GM10248 (cell line): ENCODE measurements at places on chromosomes 3 and 15.

- no peak for DNase-seq
Measured at GRCh38 chr15:77032052-77032646, 37.2 kb downstream of the PSTPIP1 start.

DNA sequence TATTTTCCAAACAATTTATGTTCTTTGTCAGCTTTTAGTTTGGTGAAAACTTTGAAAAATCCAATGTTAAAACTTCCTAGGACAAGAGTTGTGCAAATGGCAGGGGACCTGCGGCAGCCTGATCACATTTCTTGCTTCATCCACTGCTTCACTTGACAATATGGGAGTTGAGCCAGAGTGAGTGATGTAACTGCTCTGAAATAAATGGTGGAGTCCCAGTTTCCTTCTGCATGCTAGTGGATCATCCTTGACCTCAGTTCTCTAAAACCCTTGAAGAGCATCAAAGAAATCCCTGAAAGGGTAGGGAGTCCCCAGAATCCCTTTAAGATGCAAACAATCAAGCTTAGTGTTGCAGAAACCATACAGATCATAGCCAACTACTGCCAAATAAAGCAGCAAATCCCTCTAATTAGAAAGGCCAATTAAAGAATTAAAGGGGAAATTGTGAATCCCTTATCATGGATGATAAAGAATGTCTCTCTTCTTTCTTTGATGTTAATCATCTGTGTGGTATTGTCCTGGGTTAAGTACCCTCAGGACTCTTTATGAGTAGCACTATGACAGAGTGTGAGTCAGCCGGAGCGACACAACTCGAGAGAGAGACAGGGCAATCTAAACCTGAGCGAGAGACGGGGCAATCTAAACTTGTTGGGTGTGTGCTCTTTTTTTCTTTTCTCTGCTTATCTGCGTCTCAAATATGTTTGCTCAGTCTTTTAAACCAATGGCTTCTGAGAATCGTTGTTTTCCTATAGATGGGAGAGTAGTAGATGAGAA lies 41.8 kb upstream of the GAP43 start:
- no peak for DNase-seq

DNA sequence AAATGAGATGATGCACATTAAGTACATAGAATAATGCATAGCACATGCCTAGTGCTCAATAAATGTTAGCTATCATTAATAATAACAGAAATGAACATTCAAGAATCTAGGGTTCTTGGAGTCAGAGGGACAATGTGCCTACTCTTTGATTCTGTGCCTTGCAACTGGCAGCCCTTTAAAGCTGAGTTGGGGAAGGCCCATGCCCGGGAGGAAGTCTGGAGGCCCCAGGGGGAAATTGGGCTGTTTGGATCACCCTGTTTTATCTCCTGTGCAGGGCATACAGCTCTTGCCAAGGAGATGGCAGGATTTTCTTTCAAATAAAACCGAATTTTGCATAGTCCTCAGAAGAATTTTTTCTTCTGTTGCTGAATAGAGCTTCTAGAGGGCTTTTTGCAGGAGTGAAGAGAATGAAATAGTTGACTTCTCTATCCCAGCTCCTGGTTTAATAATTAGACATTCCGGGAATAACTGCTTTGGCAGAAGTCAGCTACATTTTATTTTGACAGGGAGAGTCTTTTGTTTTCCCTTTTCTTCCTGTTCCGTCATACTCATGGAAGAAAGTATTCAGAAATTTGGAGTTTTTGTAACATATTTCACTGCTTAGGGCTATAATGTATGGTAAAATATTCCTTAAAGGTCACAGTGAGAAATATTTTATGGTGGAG lies 18.0 kb upstream of the KCNAB1 start:
- no peak for DNase-seq

DNA sequence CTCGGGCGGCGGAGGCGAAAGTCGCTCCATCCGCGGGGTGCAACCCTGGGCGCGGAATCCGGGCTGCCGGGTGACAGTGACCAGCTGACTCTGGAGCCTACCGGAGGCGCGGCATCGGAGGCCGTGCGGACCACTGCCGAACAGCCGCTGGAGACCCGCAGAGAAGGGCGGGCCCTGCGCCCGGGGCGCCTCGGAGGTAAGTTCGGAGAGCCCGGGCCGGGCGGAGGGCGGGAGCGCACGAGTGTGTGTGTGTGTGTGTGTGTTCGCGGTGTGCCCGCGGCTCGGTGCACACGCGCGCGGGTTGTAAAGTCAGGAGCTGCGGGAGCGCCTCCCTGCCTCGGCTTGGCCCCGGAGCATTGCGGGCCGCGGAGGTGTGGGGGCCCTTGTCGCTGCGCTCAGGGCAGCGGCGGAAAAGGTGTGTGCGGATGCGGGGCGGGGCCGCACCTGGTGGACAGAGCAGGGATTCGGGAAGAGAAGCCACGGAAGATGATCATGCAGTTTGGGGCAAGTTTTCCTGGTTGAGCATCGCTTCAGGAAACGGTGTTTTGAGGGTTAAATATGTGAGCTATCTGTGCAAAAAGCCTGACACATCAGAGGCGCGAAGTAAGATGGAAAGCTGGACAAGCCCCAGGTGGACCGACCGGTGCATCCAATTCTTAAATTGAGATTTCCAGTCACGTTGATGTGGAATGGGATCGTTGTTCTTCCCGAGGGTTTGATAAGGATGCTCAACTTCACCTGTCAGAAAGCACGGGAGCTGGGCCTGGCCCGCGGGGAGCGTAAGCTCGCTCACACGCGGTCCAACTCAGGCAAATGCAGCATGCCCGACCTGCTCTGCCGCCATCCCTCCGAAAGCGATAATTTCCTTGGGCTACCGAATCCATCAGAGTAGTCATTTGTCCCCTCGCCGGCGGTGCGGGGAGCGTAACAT lies 474 bp downstream of the MINAR1 start:
- DNase-seq, result no peak

DNA sequence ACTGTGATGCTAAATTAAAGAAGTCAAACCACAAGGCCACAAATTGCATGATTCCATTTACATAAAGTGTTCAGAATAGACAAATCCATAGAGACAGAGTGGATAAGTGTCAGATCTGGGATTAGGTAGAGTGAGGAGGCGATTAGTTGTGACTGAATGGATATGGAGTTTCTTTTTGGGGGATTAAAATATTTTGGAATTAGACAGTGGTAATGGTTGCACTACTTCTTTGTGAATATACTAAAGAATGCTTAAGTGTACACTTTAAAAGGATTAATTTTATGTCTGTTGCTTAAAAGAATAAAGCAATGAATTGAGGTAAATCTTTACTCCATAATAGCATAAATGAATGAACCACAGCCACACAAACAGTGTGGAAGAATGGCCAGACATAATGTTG lies 175.5 kb upstream of the CADM2 start:
- DNase-seq, result no peak

DNA sequence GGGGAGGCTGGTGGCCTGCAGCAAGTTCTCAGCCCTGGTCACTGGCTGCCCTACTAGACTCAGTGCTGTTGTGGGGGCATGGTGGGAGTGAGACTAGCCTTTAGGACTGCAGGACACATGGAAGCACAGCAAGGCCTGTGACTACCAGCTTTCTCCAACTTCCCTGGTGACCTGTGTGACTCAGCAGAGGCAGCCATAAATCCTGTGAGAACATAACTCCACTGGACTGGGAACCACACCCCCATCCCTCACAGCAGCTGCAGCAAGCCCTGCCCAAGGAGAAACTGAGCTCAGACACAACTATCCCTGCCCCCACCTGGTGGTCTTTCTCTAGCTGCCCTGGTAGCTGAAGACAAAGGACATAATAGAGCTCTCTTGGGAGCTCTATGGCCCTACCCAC lies 111.3 kb downstream of the DCLK3 start:
- DNase-seq, result no peak

DNA sequence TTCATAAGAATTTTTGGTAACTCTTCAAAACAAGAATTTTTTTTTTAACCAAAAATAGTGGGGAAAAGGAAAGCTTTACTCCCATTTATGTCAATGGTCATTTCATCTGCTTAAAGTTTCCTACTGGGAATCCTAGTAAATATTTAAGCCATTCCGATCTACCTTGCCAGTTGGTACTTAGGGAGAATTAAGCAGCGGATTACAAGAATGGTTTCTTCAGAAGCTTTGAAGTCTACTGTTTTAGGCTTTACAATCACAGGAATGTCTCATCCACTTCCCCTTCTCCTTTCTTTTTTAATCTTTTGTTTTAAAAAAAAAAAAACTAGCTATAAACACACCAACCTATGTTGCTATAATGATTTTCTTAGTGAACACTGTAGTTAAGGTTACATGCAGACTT lies 341.4 kb upstream of the ATP11B start:
- no peak for DNase-seq

GRCh38 chr3:186315581-186316354 lies 46.3 kb downstream of the DGKG start:
- no peak for DNase-seq

- no peak for DNase-seq
Measured at GRCh38 chr3:131812433-131812832, 222.4 kb downstream of the CPNE4 start.

DNA sequence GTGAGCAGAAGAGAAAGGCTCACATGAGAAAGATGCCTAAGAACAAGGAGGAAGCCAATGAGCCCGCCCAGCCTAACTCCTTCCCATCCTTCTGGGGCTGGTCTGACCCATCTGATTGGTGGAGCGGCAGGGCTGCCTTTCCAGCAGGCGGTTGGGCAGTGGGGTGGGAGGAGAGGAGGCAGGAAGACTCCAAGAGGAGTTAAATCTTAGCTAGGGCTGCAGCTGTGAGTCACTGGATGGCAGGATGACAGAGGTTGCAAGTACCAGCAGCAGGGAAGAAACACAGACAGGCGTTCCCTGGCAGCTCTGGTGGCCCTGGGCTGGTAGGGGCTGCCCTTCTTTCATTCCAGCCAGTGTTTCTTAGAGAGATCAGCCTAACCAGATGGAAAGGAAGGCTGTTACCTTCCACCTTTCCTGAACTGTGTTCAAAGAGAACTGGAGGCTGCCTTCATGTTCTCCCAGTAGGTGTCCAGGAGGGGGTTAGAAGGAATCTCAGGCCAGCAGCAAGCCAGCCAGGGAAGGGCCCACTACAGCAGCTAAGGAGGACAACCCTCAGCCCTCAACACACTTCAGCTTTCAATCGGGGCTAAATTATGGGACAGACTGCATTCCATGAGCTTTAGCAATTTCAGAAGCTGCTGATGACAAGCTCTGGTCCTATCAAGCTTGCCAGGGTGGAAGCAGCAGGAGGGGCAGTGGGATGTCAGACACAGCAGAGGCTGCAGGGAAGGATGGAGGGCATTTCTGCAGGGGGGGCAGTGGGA lies 50.3 kb downstream of the CHSY1 start:
- no peak for DNase-seq

GRCh38 chr3:141218162-141218835 lies 13.3 kb upstream of the PXYLP1 start:
- no peak for DNase-seq

DNA sequence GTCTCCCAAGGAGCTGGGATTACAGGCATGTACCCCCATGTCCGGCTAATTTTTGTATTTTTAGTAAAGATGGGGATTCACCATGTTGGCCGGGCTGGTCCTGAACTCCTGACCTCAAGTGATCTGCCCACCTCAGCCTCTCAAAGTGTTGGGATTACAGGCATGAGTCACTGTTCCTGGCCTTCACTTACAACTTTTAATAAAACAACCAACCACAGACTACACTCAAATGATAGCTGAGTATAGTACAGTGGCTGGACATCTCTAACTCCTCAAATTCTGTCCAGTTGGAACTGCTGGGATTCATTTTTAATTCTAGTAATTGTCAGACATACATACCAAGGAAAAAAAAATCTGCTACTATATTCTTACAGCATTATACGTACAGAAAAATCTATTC lies 71.0 kb downstream of the PBRM1 start:
- no peak for DNase-seq
